RPMI7951 (cell line): ENCODE measurements at places on chromosomes 13 and 19.

GRCh38 chr19:9995084-9995483 is 15.2 kb downstream of the COL5A3 start:
- DNase-seq: no peak

GRCh38 chr19:5340637-5341447 is at the start of gene PTPRS:
Gene PTPRS, minus strand, starts transcription at chr19:5340812. Its CDS starts 54,672 bp downstream, at chr19:5286140.
- peak; percentile 79 for DNase-seq

DNA sequence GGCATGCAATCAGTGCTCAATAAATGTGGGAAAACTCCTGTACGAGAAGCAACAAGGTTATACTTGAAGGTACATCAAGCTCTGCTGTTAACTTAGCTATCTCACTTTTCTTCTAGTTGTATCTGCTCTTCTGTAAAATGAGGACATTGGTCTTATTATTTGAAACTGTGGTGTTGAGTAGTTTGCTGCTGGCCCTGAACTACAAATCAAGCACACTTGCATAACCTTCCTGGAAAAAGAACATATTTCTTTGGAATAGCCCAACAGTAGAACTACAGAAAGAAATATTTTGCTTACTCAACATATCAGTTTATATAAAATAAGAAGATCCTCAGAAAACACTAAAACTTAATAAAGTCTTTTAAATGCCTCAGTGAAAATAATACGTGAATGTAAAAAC is 203.0 kb downstream of the KCTD12 start:
- no peak for DNase-seq

GRCh38 chr13:28140433-28141125 is 2.2 kb downstream of the PAN3 start:
- no peak for DNase-seq

DNA sequence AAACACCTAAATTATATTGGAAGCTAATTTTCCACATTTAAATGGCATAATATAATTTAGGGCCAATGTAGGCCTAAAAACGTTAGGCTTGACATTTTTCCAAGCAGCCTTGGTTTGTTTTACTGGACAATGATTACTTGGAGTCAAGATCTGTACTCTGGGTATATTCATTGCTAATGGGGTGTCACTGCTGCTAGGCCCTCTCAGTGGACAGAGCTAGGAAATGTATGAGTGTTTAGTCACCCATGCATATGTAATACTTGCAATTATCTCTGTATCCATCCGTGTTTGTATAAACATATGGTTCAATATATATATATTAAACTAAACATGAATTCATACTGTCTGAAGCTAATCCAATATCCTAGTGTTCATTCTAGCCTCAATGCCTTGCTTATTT is 598.1 kb downstream of the DCT start:
- no peak for DNase-seq

- no peak for DNase-seq
Measured at GRCh38 chr19:13381827-13382632, 124.2 kb downstream of the CACNA1A start.

DNA sequence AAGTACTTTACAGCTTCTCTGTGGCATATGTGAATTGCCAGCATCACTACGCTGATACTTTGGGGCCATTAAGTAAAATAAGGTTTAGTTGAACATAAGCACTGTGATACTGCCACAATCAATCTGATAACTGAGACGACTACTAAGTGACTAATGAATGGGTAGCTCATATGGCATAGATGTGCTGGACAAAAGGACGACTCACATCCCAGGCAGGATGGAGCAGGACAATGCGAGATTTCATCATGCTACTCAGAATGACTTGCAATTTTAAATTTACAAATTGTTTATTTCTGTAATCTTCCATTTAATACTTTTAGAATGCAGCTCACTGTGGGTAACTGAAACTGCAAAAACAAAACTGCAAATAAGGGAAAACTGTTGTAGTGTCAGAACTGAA is 13.6 kb downstream of the CCDC122 start:
- DNase-seq: peak; percentile 44

- no peak for DNase-seq
Measured at GRCh38 chr13:91426913-91427312, 28.5 kb downstream of the GPC5 start.

- no peak for DNase-seq
Measured at GRCh38 chr19:15373644-15374043, 5.9 kb downstream of the AKAP8 start.

- DNase-seq: no peak
Measured at GRCh38 chr13:91955546-91956355, 557.3 kb downstream of the GPC5 start.

DNA sequence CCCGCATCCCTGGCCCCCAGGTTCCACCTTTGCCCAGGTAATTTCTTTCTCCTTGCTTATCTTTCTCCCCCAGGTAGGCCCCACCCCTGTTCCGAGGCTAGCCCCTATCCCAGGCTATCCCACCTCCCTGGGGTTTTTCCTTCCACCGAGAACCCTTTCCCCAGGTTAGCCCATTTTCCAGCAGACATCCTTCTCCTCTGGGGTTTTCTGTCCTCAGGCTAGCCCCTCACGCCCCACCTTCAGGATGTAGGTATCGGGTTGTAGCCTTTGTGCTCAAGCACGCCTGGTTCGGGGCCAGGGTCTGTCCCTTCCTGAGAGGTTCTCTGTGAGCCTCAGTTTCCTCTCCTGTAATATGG is 837 bp downstream of the FSD1 start:
- DNase-seq: no peak

GRCh38 chr19:29278716-29279115 is 65.8 kb upstream of the UQCRFS1 start:
- no peak for DNase-seq

DNA sequence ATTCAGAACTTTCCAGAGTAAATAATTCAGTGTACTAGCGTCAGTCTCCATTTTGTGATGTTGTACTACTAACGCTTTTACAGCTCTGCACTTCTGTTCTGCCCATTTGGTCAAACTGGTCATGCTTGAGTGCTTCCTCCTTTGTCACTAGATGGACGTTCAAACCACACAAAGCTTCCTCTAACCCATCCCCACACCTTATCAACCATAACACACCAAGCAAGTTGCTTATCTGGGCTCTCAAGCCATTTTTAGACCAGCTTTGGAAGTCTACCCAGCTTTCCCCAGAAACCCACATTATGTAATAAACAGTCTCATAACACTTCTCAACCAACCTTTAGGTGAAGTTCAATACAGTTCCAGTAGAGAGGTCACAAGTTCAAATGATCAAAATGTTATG is 2.3 kb upstream of the ZNF347 start:
- no peak for DNase-seq

DNA sequence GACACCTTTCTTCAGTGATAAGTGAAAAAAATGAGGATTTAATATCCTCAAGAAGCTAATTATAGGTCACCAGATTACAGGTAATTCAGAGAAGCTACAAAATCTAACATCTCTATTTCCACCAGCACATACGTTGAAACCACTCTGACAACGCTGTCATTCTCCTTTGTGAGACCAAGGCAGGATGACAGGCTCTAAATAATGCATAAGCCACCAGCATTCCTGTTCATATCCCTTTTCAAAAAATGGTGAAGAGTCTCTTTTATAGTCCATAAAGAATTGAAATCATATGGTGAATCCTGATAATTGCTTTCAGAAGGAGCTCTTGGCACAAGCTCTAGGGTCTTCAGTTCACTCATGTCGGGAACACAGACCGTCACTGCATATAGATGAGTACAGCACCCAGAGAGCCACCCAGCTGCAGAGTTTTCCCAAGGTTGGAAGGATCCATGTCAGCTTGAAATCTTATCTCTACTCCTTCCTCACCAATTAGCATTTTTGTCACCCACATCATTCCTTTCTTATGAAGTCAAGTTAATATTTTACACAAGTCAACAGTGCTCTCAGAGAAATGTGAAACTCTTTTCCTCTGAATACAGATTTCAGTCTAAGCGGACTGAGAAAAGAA is 431.4 kb downstream of the TBC1D4 start:
- DNase-seq: peak; percentile 6
